Thymus (tissue), 14 donors: ENCODE measurements at places on chromosomes 6 and 20. TPM values are rescaled to one million over a fixed set of nuclear protein-coding genes. Genes with fewer than 3 reads are reported as not detected.

- H3K27me3 ChIP-seq: no peaks in the 10 kb centered on the region
- no peaks in the 10 kb centered on the region for H3K4me1 ChIP-seq
- H3K4me3 ChIP-seq: no peak overlapping the region
- H3K36me3 ChIP-seq: peaks cover 42% of the 10 kb centered on the region
- H3K27ac ChIP-seq: no peak overlapping the region
- DNase-seq: no peak
Measured at GRCh38 chr20:35907017-35907701, 47.1 kb downstream of the SCAND1 start.

DNA sequence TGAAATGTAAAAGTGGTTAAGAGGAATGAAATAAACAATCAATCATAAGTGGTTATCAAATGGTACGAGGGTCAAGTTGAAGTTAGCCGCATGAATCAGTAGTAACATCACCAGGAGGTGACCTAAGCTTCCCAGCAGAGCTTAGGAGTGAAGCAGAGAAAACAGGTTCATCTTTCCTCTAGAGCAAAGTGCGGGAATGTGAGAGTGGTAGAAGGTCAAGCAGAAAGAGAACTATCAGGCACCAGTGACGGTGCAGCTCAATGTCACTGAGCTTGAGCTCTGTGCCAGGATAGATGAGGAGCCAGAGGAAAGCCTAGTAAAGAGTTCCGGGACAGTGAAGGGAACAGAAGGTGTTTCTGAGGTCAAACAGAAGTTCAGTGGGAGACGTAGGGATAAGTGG, 20.8 kb upstream of the TNFAIP3 start:
- H3K36me3 ChIP-seq: peaks cover 7% of the 10 kb centered on the region
- no peak overlapping the region for H3K27ac ChIP-seq
- H3K27me3 ChIP-seq: no peaks in the 10 kb centered on the region
- no peak overlapping the region for H3K4me3 ChIP-seq

DNA sequence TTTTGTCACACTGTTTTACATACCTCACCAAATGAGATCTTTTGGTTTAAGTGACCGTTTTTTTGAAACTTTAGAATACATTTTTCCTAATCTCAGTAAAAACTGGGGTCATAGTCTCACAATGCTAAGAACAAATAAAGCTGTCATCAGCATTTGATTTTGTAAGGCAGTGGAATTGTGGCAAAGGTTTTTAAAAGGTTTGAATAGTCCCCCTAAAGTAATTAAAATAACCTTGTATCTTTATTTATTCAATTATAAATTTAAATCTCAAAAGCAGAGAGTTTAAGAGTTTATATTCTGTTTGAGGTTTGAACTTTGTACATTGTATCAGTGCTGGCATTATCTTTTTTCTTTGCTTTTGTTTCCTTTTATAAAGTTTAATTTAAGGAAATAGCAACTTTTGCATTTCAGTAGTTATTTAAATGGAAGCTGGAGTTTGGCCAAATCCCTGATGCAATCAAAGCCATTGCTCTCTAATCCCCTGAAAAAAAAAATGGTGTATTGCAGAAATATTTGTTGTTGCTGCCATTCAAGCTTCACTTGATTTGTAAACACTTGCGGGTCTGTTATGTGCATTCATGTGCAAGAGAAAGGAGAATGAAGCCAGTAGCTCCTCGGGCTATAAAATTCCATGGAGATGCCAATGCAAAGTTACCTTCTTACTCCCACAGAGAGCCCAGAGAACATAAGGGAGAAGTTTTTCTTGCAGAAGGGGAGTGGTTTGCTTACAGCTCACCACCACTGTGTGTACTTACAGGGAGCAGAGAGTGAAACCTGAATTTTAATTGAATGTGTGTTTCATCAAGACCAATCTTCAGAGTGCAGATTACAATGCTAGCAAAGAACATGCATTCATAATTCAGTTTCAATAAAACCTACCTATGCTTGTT, 391.8 kb downstream of the ARHGAP18 start:
- no peaks in the 10 kb centered on the region for H3K36me3 ChIP-seq
- no peaks in the 10 kb centered on the region for H3K27me3 ChIP-seq
- no peak for DNase-seq
- no peaks in the 10 kb centered on the region for H3K4me1 ChIP-seq

DNA sequence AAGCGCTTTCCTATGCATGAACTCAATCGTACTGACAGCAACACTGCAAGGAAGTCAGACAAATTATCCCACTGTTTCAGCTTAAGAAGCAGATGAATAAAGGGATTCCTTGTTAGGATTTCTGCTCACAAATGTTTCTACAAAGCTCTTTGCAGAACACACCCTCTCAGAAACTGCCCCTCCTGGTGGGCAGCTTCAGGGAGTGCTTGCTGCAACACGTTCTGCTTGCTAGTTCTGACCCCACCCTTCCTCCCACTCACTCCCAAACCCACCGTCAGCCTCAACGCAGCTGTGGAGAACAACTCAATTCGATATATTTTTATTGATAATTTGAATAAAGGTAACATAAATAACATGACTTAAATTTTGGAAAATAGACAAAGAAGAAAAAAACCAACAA, 250.8 kb upstream of the PRDM1 start:
- H3K27me3 ChIP-seq: no peaks in the 10 kb centered on the region
- no peaks in the 10 kb centered on the region for H3K36me3 ChIP-seq
- H3K4me3 ChIP-seq: no peak overlapping the region
- peaks cover 4% of the 10 kb centered on the region for H3K4me1 ChIP-seq

- H3K36me3 ChIP-seq: peaks cover 11% of the 10 kb centered on the region
- no peak for DNase-seq
- no peak overlapping the region for H3K4me3 ChIP-seq
- no peaks in the 10 kb centered on the region for H3K27me3 ChIP-seq
Measured at GRCh38 chr6:149359440-149359839, 40.6 kb upstream of the SUMO4 start.

GRCh38 chr6:137122612-137123011, 50.8 kb downstream of the IL22RA2 start:
- no peaks in the 10 kb centered on the region for H3K27me3 ChIP-seq
- no peak overlapping the region for H3K4me3 ChIP-seq
- no peaks in the 10 kb centered on the region for H3K36me3 ChIP-seq
- DNase-seq: no peak
- H3K4me1 ChIP-seq: no peaks in the 10 kb centered on the region
- no peak overlapping the region for H3K27ac ChIP-seq

GRCh38 chr6:131803007-131803769, 4.6 kb upstream of the ENPP1 start:
- H3K36me3 ChIP-seq: no peaks in the 10 kb centered on the region
- H3K4me3 ChIP-seq: no peak overlapping the region
- no peak for DNase-seq
- H3K27ac ChIP-seq: no peak overlapping the region
- peaks cover 15% of the 10 kb centered on the region for H3K27me3 ChIP-seq

GRCh38 chr20:2922957-2923356, 49.7 kb downstream of the PTPRA start:
- no peak overlapping the region for H3K27ac ChIP-seq
- H3K27me3 ChIP-seq: no peaks in the 10 kb centered on the region
- H3K4me1 ChIP-seq: no peaks in the 10 kb centered on the region
- H3K4me3 ChIP-seq: no peak overlapping the region

DNA sequence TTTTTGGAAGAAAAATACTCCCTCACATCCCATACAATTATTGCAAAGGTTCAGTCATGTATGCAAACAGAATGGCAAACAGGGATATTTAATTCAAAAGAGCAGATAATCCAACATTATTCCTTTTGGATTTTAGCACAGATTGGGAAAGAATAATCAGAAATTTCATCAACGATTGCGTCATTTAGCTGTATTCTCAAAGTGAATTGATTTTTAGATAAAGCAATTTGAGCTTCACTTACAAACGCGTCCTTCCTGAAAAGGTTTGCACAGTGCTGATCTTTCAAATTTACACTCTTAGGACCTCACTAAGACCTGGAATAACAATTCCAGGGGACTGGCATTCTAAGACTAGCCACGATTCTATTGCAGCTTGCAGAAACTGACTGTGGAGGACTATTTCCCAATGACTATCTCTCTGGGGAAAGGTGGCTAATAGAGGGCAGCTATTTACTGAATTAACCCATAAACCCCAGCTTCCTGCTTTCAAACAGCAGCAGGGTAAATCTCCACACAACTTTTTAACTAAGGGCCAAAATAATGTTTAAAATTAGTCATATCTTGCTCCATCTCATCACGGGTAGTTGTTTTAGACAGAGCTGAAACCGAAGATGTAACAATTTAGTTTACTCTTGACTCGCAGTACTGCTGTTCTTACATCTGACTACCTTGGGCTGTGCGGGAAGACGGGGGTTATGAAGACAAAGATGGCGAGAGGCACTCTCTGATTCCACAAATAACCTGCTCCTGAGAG, 131.2 kb upstream of the FAM184A start:
- H3K27ac ChIP-seq: no peak overlapping the region
- H3K27me3 ChIP-seq: no peaks in the 10 kb centered on the region
- H3K4me3 ChIP-seq: no peak overlapping the region
- H3K36me3 ChIP-seq: no peaks in the 10 kb centered on the region
- DNase-seq: no peak

DNA sequence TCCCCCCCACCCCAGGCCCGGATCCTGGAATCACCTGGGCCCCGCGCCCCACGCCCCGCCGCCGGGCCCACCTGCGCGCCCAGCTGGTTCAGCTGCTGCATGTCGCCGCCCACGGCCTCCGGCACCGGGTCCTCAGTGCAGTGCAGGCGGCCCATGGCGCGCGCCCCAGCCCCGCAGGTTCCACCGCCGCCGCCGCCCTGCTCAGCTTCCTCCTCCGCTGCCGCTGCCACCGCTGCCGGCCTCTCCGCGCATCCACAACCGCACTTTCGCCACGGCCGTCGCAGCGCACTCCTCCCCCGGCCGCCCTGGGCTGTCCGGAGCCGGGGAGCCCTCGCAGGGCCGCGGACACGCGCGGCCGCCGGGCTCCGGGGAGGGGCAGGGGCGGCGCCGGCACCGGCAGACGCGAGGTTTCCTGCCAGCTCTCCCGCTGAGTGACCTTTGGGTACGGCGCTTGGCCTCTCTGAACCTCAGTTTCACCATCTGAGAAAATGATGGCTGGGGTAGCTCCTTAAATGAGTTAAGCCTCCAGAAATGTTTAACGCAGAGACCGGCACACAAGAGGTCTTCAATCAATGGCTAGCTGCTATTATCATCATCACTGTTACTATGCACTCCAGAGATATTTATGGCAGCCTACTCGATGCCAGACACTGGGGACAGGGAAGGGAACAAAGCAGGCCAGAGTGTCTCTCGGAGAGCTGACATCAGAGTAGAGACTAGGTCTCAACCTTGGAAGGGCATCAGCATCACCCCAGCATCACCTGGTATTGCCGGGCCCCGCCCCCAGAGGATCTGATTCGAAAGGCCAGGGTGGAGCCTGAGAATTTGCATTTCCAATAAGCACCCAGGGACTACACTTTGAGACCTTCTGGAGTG, at the start of gene COMMD7:
TSS of gene COMMD7 (minus strand) at position 231 of the 876 bp plus-strand sequence. CDS start at position 155, 76 bp downstream.
- H3K27ac ChIP-seq: peak within 1 kb of the TSS; percentile 90
- peak within 1 kb of the TSS; percentile 61 for H3K4me3 ChIP-seq
- peaks cover 7% of the 10 kb centered on the region for H3K4me1 ChIP-seq
- H3K36me3 ChIP-seq: no peaks in the 10 kb centered on the region

GRCh38 chr6:89311853-89312531, 3.1 kb downstream of the GABRR2 start:
- H3K36me3 ChIP-seq: no peaks in the 10 kb centered on the region
- DNase-seq: no peak
- H3K27me3 ChIP-seq: no peaks in the 10 kb centered on the region
- H3K27ac ChIP-seq: no peak overlapping the region
- no peak overlapping the region for H3K4me3 ChIP-seq

DNA sequence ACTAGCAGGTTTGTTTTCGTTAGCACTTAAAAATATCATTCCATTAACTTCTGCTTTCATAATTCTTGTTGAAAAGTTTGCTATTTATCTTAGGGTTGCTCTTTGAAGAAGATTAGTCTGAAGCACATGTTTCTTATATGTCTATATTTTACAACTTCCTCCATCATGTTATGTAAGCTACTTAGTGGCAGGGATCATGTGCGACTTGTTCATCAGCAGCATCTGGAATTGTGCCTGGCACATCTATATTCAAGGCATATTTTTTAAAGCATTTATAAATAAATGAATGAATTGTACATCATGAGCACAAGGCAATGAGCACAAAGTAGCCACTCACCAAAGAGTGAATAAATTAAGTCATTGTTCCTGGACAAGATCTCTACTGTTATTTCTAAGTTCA, 187.2 kb upstream of the COL21A1 start:
- no peaks in the 10 kb centered on the region for H3K4me1 ChIP-seq
- H3K27me3 ChIP-seq: no peaks in the 10 kb centered on the region
- H3K27ac ChIP-seq: no peak overlapping the region
- H3K4me3 ChIP-seq: no peak overlapping the region

- no peak overlapping the region for H3K4me3 ChIP-seq
- no peak overlapping the region for H3K27ac ChIP-seq
- H3K4me1 ChIP-seq: no peaks in the 10 kb centered on the region
- H3K36me3 ChIP-seq: no peaks in the 10 kb centered on the region
- DNase-seq: no peak
- no peaks in the 10 kb centered on the region for H3K27me3 ChIP-seq
Measured at GRCh38 chr6:1164600-1164999, 147.3 kb upstream of the FOXQ1 start.

DNA sequence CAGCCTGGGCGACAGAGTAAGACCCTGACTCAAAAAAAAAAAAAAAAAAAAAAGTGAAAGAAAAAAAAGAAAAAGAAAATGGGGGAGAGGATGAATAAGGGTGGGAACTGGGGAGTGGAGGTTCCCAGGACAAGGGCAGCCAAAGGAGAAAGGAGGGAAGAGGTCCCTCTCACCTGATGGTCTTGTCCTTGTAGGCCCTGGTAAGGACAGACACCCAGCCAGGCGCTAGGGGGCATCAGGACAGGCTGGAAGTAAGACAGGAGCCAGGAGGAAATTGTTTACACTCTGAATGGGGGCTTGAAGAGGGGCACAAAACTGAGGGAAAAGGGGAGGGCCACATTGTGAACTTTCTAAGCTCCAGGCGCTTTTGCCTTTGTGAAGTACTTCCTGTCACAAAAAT, 2.3 kb upstream of the ALDH5A1 start:
- H3K4me1 ChIP-seq: peaks cover 11% of the 10 kb centered on the region
- no peaks in the 10 kb centered on the region for H3K27me3 ChIP-seq
- DNase-seq: no peak

- no peak for DNase-seq
- H3K27ac ChIP-seq: no peak overlapping the region
- no peaks in the 10 kb centered on the region for H3K36me3 ChIP-seq
- peaks cover 8% of the 10 kb centered on the region for H3K4me1 ChIP-seq
- no peak overlapping the region for H3K4me3 ChIP-seq
- H3K27me3 ChIP-seq: no peaks in the 10 kb centered on the region
Measured at GRCh38 chr6:112040956-112041355, 12.9 kb upstream of the CCN6 start.

GNRH2 gene
- 0.66 TPM for polyA plus RNA-seq

ZSCAN23 gene
- 0.30 TPM for polyA plus RNA-seq

KCNB1 gene
- 0.55 TPM for polyA plus RNA-seq

RAD21L1 gene
- polyA plus RNA-seq: not detected

TFAP2C gene
- 2.1 TPM for polyA plus RNA-seq

XRN2 gene
- polyA plus RNA-seq: 29.5 TPM
